ENCODE measurements at places on chromosomes 3 and 15.

DNA sequence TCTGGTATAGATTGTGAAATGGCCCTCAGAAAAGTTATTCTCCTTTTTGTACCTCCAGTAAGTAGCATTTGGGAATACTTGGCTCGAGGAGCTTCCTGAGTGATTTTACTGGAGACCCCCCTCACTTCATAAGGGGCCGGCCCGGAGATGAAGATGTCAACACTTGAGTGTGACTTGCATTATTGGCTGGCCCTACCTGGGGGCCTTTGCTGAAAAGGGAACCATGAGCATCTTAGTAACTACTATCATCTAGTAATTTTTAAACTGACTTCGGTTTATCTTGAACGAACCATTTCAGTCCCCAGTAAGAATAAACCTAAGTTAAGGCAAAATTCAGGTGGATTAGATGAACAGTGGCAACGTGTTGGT is 1.3 kb downstream of the FAIM start:
- no peak for DNase-seq

- DNase-seq: no peak
Observed at GRCh38 chr15:75203017-75203907, 1.6 kb downstream of the C15orf39 start.

- no peak for DNase-seq
Observed at GRCh38 chr15:76358453-76358852, 21.9 kb downstream of the ISL2 start.

GRCh38 chr3:32419742-32420125 is 28.1 kb downstream of the CMTM7 start:
- DNase-seq: no peak

DNA sequence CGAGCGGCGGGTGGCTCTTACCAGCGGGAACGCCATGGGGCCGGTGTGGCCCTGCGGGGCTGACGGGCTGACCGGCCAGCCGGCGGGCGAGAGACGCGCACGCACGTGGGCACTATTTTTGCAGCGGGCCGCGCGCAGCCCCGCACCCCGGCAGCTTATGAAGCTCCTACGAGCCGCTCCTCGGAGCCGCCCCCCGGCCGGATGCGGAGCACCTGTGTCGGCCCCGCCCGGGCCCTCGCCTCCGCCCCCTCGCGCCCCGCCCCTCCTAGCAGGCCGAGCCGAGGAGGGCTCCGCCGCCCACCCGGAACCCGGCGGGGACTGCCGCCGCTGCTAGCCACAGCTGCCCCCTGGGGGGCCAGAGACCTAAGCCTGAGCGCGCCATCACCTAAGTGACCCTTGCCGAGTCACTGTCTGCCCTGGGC is 683 bp upstream of the CPEB1 start:
- DNase-seq: no peak

DNA sequence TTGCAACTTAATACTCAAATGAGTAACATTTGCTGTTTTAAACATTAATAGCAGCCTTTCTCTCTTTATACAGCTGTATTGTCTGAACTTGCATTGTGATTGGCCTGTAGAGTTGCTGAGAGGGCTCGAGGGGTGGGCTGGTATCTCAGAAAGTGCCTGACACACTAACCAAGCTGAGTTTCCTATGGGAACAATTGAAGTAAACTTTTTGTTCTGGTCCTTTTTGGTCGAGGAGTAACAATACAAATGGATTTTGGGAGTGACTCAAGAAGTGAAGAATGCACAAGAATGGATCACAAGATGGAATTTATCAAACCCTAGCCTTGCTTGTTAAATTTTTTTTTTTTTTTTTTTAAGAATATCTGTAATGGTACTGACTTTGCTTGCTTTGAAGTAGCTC is 40.3 kb downstream of the CTNNB1 start:
- DNase-seq: no peak

GRCh38 chr3:126985132-126985985 is 2.4 kb downstream of the PLXNA1 start:
- DNase-seq: no peak

DNA sequence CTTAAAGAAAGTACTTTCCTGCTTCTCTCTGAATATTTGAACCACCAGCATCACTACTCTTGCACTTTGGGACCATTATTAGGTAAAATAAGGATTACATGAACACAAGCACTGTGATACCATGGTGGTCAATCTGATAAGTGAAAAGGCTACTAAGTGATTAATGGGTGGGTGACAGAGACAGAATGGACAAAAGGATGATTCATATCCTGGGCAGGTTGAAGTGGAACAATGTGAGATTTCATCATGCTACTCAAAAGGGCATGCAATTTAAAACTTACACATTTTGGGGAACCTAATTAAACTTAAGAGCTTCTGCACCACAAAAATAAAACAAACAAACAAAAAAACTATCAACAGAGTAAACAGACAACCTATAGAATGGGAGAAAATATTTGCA is 172.0 kb upstream of the CD96 start:
- DNase-seq: no peak

DNA sequence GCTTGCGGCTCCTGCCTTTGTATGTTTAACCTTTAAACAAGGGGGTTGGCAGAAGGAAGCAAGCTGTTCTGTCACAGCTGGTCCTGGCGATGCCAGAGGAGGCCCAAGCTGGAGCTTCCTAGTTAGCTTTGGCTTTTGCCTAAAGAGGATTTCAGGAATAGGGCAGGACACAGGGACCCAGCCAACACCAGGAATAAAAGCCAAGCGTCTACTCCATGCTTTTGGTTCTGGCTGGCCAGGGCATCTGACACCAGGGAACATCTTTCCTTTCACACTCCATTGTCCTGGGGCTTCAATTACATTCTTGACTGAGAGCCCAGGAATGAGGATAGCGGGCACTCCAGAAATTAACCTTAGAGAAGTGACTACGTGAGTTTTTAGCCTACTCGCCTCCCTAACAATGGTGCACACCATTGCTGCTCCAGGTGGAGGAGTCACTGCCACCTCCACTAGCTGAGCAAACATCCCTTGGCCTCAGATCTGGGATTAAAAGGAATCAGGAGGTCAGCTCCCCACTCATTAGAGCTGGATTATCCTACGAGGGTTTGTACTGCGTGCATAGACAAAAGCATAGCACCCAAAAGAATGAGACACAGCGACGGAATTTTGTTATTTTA is 38.2 kb downstream of the TPM1 start:
- no peak for DNase-seq

GRCh38 chr3:58093574-58094195 is 85.5 kb downstream of the FLNB start:
- peak; percentile 48 for DNase-seq

DNA sequence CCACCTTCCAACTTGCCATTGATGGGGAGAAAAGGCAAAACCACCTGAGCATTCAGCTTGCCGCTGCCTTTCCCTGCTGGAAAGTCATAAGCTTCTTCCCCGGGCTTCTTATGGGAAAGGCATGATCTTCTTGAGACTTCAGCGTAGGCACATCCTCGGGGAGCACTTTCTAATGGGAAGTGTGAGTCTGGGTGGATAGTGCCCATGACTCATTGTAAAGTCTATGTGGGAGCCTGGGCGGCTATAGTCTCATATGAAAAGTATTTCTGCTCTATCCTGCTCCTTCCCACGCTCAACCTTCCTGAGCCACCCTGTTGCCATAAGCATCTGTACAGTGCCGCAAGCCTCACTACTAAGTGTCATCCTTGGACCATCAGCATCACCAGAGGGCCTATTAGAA is 309.9 kb upstream of the THBS1 start:
- DNase-seq: peak; percentile 97

GRCh38 chr3:126907557-126907956 is 75.4 kb upstream of the PLXNA1 start:
- DNase-seq: peak; percentile 11

- no peak for DNase-seq
Observed at GRCh38 chr3:79217096-79217495, 550.7 kb downstream of the ROBO1 start.

DNA sequence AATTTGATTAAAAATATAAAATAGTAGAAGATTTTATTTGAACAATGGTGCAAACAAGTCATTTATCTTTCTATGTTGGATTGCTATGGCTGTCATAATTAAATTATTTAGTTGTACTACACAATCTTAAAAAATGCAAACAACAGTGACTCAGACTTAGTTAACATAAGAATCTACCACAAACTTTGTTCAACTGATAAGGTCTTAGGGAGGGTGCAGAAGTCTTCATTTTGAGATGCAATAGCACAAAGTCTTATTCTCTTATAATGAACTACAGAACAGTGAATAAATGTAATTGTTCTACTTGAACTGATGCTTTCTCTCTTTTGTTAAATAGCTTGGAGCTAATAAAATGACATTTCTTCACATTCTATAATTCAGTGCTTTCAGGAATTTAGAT is 482.8 kb upstream of the NAALADL2 start:
- DNase-seq: peak; percentile 42

GRCh38 chr3:38018296-38019266 is 10.9 kb downstream of the PLCD1 start:
- DNase-seq: no peak

- DNase-seq: no peak
Observed at GRCh38 chr3:98766924-98767323, 3.8 kb downstream of the ST3GAL6 start.

GRCh38 chr15:98804057-98804380 is 155.7 kb downstream of the IGF1R start:
- DNase-seq: no peak

DNA sequence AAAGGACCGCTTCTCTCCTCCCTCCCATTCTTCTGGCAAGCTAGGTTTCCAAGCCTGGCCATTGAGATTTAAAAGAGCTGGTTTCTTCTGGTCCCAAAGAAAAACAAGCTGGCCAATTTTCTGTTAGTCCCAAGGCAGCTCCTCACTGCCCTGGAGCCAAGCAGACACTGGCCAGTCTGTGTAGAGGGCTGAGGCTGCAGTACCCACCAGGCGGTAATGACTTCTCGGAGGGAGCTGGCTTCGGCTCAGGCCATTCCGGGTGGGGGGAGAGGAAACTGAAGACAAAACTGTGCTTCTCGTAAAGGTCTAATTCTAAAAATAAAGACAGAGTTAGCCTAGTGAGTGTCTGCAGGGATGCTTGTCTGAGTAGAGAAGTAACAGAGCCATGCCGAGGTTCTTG is 78.5 kb upstream of the SMAD3 start:
- no peak for DNase-seq

GRCh38 chr15:90585863-90586262 is 56.1 kb downstream of the CRTC3 start:
- peak; percentile 67 for DNase-seq

- no peak for DNase-seq
Observed at GRCh38 chr3:3194861-3195260, 15.4 kb upstream of the CRBN start.

DNA sequence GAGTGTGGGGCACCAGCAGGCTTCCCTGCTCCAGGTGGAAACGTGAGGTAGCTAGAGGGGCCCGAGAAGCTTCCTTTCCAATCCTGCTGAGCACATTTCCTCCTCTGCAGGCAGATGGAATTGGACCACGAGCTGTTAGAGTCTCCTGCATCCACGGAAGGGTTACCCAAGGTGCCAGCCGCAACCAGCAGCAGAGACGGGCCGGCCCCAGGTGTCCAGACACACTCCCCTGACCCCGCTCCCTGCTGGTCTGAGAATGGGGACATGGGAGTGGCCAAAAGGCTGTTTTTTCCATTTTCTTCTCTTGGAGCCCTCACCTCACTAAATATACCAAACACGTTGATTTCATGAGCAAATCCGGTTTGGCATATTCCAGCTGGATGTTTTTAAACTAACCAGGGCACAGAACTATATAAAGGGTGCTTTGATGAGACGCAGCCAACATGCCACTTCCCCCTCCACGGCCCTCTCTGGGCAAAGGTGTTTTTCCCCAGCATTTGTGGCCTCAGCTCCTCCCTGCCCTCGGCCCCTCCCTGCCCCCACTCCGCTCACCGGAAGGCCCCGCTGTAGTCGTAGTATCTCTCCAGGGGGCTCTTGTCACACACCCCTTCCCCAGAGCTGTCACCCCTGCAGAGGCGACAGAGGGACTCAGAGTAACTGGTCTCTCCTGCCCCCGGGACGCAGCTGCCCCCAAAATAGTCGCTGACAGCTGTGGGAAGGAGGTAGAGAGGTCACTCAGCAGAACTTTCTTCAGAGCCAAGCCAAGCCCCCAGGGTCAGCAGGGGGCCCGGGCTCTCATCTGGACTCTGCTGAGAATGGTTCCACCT is 7.0 kb downstream of the MELTF start:
- no peak for DNase-seq

Measured in fibroblast of skin of right quadriceps (primary cell).